SJSA1 (cell line): ENCODE measurements at places on chromosomes 7 and 10. TPM values are rescaled to one million over a fixed set of nuclear protein-coding genes. Genes with fewer than 3 reads are reported as not detected.

Gene CNNM1
- not detected in 2 replicates for total RNA-seq

Gene NXPH1
- not detected in 2 replicates for total RNA-seq

Gene RBP3
- total RNA-seq, result not detected in 2 replicates

Gene PDE1C
- 0.11 TPM in 1 of 2 replicates, not detected in the other for total RNA-seq

Gene CACNA2D1
- total RNA-seq, result 27.3 and 31.6 TPM in 2 replicates
